ENCODE measurements at places on chromosomes 16 and 17.
A peak's percentile ranks its signal among the peaks of the same experiment; 100 is the strongest.

- no peak for DNase-seq
Measured at GRCh38 chr17:35166526-35166925, 18.9 kb downstream of the UNC45B start.

DNA sequence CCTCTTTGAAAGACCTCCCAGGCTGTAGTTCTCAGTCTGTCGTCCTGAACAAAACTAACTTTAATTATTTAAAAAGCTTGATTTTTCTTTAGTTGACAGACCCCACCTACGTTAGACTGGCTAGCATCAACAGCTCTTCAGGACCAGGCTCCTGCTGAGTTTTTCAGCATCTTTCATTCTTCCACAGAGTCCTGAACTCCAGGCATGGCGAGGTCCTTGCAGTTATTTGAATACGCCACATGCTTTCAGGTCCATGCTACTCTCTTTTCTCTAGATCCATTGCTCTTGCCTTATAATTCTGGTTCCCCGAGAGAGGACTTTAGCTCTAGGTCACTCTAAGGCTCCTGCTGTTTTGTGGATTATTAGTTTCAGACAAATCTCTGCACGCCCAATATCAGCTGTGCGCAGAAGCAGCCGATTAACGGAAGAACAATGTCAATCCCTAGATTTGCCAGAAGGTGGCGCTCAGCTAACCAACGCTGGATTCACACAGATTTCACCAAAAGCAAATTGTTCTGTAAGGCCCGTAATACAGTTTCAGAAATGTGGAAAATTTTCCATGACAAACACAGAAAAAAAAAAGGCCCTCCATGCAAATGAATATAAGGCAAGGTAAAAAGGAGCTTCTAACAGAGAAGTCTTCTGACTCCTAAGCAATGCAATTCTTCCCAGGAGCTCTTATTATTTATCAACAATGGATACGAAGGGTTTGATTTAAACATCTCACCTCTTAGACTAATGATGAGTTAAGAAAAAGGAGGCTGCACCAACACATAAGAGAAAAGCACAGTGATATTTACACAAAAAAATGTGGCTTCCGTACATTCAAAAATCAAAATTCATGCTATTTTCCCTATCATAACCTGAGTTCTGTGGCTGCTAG lies 33.5 kb upstream of the BCO1 start:
- DNase-seq, result peak; percentile 59

GRCh38 chr16:72794319-72794718 lies 253.6 kb downstream of the ZFHX3 start:
- DNase-seq, result no peak

DNA sequence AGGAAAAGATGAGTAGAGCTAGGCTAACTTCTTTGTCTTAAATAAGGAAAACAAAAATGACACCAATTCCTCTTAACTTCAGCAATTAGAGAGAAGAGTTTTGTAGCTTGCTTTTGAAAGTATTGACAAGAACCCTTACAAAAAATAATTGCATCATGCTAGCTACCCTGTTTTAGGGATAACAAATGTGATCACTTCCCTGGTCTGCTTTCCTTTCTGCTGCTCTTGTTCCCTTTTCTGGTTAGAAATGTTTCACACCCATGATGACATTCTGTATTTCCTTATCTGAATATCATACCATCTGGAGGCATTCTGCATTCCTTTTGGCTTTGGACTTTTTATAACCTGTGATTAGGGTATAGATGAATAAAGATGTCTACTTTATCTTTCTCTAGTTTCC lies 9.9 kb upstream of the SMIM36 start:
- DNase-seq, result no peak

DNA sequence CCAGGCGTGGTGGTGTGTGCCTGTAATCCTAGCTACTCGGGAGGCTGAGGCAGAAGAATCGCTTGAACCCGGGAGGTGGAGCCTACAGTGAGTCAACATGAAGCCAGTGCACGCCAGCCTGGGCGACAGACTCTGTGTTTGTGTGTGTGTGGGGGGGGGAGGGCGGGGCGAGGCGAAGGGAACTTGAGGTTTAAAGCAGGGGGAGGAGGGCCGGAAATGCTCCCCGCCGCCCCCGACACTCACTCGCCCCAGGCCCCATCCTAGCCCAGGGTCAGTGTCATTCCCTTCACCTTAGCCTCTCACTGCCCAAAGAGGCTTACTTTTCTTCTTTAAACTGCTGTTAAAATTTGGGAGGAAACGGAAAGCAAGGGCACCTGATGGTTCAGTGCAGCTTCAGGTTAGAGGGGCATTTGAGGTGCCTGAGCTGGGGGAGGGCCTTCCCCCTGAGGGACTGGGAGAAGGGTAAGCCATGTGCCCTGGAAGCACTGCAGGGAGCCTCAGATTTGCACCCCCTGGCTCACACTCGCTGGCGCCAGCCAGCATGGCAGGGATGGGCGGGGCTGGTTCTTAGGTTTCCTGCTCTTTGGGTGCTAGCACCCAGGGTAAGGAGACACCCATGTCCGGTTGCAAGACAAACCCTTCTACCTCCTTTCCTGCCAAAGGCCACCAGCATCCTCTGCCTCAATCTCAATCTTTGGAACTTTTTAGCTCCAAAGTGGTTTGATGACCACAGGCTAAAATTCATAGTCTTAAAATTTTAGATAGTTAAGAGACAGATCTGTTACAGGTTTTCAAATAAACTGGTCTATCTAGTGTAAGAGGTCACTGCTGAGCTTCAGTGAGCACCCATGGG lies 2.2 kb upstream of the LIMD2 start:
- peak; percentile 77 for DNase-seq

DNA sequence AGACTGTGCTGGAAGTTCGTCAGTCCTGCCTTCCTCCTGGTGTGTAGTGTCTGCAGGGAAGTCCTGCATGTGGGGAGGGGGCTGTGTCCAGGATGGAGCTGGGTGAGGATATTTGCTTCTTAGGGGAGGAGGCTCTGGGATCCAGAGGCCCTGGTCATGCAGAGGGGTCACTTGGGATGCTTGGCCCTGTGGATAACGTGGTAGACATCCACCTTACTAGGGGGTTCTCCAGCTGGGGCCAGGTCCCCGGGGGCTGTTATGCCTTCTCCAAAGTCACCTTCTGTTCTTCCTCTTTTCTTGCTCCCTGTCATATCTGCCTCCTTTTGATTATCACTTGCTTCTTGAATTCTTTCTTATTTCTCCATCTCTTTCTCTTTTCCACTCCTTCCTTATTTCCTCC lies 43.8 kb downstream of the SLC6A2 start:
- no peak for DNase-seq

DNA sequence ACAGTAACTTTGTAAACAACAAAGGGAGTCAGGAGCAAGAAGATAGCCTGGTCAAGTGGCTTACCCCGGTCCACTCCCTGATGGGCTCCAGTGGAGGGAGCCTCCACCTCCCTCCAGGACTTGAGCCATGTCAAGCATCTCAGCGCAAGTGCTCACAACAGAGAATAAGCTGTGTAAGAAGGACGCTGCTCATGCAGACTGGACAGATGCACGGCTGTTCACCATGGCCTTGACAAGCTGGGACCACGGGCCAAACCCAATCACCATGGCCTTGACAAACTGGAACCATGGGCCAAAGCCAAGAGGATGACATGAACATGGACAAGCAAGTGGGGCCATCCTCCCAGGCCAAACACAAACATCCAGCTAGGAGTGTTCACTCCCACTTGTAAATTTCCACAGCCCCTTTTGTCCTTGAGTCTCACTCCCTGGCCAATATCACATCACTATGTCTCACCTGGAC lies 3.4 kb upstream of the PITPNM3 start:
- no peak for DNase-seq

DNA sequence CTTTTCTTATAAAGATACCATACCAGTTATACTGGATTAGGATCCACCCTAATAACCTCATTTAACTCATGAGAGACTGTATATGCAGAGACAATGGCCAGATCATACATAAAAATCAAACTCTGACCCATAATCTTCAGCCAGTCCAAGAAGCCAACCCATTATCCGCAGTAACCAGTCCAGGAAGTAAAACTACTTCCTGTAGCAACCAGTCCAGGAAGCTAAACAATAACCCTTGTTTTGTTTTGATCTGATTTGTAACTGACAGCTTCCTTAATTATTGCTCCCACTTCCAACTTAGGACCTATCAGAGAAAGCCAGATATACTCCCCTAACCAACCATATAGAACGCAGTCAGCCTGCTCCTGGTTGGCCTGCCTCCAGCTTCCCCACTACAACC lies 19.2 kb upstream of the SSTR2 start:
- DNase-seq, result no peak

DNA sequence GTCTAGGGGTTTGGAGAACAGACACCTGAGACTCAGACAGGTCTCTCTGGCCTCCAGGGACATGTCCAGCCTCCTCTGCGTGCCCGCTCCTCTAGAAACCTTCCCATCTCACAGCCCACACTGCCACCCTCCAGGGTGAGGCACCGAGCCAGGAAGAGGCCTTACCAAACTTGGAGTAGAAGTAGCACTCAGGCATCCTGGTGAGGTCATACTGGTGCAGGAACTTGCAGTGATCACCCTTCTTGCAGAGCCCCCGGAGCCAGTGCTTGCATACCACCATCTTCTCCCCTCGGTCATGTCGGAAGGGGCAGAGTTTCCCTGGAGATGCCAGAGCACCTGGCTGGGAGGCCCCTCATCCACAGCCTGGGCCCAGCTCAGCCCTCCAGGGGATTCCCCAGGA lies 4.2 kb downstream of the CPSF4L start:
- DNase-seq, result no peak

DNA sequence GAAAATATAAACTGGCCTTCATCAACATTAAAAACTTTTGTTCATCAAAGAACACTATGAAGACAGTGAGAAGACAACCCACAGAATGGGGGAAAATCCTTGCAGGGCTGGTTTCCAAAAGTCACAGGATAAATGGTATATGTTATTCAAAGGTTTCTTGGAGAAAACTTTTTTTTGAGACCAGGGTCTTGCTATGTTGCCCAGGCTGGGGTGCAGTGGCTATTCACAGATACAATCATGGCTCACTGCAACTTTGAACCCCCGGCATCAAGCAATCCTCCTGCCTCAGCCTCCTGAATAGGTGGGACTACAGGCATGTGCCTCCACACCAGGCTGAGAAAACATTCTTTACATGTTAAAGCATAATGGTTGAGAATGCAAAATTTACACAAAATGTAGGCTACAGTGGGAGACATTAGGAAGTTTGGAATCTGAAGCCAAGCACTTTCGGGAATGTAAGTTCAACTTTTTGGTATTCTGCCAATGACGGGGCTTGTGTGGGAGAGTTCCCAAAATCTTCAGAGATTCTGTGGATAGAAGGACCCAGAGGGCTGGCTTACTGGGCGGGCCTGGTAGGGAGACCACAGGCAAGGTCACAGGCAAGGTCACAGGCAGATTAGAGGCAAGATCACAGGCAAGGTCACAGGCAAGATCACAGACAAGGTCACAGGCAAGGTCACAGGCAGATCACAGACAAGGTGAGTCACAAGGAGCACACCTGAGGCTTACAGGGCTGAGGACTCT lies 24.2 kb upstream of the ATP2A3 start:
- no peak for DNase-seq

DNA sequence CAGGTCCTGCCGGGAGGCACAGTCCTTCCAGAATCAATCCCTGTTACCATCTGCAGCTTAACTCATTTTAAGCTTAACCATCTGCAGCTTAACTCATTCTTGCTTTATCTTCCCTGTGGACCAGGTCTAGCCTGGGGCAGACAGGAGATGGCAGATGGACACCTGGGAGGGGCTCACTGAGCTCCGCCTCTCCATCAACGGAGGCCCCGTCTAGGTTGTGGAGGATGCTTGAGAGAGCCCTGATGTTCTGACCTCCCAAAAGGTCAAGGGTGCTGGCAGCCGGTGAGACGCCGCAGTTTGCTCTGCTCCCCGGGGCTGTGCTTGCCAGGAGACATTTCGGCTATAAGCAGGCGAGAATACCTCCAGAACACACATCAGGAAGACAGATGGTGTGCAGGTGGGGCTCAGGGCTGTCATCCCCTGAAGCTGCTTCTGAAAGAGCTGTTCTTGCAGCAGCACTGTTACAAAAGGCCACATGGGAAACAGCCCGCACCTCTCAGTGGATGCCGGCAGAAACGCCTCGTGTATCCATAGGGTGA lies 41.3 kb downstream of the BAIAP2 start:
- DNase-seq, result no peak

GRCh38 chr17:31715446-31715845 lies 143.6 kb downstream of the COPRS start:
- DNase-seq, result peak; percentile 15

Measured in B cell (primary cell).